ENCODE measurements at places on chromosomes 5 and 9.

DNA sequence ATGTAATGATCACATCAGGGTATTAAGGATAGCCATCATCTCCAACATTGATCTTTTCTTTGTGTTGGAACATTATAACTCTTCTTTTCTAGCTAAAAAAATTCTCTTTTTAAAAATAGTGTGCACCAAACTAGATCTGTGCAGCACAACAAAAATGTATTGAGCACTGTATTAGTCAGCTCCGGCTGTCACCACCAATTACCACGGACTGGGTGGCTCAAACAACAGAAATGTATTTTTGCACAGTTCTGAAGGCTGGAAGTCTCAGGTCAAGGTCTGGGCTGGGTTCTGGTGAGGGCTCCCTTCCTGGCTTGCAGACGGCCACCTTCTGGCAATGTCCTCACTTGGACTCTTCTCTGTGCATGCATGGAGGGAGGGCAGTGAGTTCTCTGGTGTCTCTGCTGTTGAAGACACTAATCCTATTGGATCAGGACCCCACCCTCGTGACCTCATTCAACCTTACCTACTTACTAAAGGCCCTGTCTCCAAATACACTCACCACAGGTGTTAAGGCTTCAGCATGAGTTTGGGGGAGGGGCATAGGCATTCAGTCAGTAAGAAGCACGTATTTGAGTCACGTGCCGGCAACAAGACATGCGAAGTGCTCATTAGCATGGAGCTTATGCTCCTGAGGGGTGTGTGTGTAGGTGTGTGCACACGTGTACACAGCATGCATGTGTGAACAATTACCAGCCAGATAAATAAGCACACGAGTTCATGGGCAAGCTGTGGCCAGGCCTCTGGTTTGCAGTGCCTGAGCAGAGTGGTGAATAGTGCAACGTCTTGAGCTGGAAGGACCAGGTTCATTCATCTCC is 89.4 kb upstream of the SH3PXD2B start:
- no peak for DNase-seq

GRCh38 chr5:171614511-171614910 is 171.1 kb upstream of the SMIM23 start:
- DNase-seq, result no peak

DNA sequence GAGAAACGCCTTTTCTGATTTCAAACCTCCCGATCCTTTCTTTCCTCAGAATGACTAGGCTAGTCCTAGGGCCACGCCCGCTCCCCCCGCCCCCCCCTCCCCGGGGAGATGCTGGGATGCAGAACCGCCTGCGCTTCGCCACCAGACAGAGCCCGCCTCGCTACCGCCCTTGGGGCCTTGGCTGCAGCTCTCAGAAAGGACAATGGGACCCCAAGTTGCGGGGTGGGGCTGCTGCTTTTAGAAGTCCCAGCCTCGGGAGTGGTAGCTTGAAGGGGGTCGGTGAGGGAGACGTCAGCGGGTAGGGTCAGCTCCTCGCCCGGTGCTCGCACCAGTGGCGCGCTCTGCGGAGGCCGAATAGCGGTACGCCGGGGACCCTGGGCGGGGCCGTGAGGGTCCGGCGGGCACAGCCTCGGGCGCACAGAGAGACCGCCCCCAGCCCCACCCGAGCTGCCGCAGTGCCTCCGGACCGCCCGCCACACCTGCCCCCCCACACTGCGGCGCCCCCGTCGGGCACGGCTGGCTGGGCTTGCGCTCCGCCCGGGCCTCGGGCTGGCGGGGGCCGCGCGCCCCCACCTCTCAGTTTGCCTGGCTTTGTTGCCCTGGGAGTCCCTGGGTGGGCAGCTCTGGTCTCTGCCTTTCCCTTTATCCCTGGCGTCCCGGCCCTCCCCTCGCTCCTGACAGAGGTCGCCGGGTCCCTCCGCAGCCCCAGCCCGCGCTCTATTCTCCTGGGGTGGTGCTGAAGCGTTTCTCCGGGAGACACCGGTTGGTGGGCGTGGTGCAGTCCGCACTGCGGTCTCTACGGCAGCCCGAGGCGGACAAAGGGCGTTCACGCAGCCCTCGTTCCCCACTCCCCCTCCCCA is 1.2 kb downstream of the MAP1B start:
- no peak for DNase-seq

GRCh38 chr5:102271759-102272158 is 24.3 kb downstream of the SLCO4C1 start:
- no peak for DNase-seq

GRCh38 chr9:131609099-131609830 is 63.9 kb downstream of the PRRT1B start:
- DNase-seq, result peak; percentile 29

DNA sequence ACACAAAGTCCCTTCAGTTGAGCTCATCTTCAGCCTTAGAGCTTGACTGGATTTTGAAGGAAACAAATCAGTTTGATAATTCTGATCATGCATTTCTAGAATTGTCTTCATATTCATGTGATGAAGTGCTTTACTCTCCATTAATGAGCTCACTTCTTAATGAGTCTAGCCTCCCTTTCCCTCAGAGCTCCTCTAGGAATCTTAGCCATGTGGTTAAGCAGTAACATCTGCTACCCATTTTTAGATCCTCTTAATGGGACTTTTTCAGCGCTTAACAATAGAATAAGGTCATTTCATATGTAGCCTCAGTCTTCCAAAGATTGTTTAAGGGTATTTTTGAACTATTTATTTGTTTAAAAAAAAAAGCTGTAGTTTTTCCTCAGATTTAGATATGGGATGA is 36.9 kb upstream of the LURAP1L start:
- no peak for DNase-seq

DNA sequence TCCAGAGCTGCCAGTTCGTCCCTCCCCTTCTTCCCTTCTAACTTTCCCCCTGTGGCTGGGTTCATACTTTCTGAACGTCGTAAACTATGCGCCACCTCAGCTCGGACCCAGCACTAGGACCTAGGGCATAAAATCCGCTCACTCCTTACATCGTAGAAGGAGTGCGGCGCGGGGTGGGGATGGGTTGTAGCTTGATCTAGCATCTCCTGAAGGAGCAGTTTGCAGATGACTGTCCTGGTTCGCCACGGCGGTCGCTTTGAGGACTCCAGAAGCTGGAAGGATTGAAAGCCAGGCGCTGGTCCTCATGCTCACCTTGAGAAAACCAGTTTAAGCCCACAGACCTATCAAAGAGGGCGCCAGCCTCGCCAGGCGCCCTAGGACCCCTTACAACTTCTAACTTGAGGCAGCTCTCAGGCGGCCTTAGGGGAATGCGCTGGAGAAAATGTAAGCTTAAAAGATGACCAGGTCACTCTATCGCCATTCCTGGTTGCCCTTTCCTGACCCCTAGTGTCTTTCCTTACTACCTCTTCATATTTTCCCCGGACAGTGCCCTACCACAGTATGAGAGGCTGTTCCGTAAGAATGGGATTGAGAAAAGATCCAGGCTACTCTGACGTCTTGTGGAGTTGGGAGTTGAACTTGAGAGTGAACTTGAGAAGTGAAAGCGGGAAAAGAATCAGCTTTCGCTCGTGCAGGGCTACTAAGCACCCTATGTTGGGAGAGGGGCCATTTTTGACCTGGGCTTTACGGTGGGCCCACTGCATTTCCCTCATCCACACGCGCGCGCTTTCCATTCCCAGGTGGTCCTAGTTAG is 2.8 kb downstream of the RORB start:
- no peak for DNase-seq

GRCh38 chr9:89448381-89448780 is 49.5 kb downstream of the SEMA4D start:
- no peak for DNase-seq

DNA sequence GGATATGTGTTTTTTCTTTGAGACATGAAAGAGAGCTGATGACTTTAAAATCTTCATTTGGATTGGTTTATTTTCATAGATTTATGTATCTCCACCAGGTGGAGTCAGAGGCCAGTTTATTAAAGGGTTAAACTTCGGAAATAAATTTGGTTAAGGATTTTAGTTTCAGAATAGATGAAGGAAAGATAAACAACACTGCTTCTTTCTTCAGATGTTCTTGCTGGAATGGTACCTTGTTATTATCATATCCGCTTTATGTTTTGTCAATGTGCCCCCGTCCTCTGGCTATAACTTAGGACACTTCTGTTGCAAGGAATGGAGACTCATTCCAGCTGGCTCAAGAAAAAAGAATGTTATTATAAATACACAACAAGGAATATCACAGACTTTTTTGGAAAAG is 81.2 kb downstream of the ALDH1A1 start:
- peak; percentile 26 for DNase-seq
